ENCODE measurements at places on chromosomes 11 and 22. TPM values are rescaled to one million over a fixed set of nuclear protein-coding genes. Genes with fewer than 3 reads are reported as not detected.

- peak overlapping the region; percentile 30 for H3K4me3 ChIP-seq
- peaks cover 67% of the 10 kb centered on the region for H3K4me1 ChIP-seq
- H3K36me3 ChIP-seq = no peaks in the 10 kb centered on the region
Observed at GRCh38 chr11:65894034-65894591, 3.6 kb downstream of the CCDC85B start.

- H3K4me3 ChIP-seq = no peak overlapping the region
- H3K36me3 ChIP-seq = no peaks in the 10 kb centered on the region
- no peak for DNase-seq
- peaks cover 32% of the 10 kb centered on the region for H3K27me3 ChIP-seq
- H3K4me1 ChIP-seq = peaks cover 27% of the 10 kb centered on the region
Observed at GRCh38 chr11:1547467-1548098, 24.5 kb downstream of the DUSP8 start.

- no peaks in the 10 kb centered on the region for H3K27me3 ChIP-seq
- H3K4me1 ChIP-seq = no peaks in the 10 kb centered on the region
- H3K4me3 ChIP-seq = no peak overlapping the region
Observed at GRCh38 chr11:84430661-84431060, 1144.5 kb upstream of the CCDC90B start.

- H3K4me1 ChIP-seq = no peaks in the 10 kb centered on the region
- DNase-seq = no peak
- H3K36me3 ChIP-seq = peaks cover 6% of the 10 kb centered on the region
Observed at GRCh38 chr11:17298302-17298701, 21.8 kb downstream of the NUCB2 start.

The KCNJ5 gene
- 42.9 TPM for total RNA-seq

The DBX1 gene
- not detected for total RNA-seq

All from spleen (tissue), 13 donors.